ENCODE measurements at places on chromosomes 4 and X. TPM values are rescaled to one million over a fixed set of nuclear protein-coding genes. Genes with fewer than 3 reads are reported as not detected.

GRCh38 chr4:188639479-188640100 is 500.3 kb downstream of the TRIML1 start:
- H3K4me3 ChIP-seq: no peak overlapping the region
- H3K27ac ChIP-seq: no peak overlapping the region
- H3K27me3 ChIP-seq: no peaks in the 10 kb centered on the region
- H3K4me1 ChIP-seq: no peaks in the 10 kb centered on the region

DNA sequence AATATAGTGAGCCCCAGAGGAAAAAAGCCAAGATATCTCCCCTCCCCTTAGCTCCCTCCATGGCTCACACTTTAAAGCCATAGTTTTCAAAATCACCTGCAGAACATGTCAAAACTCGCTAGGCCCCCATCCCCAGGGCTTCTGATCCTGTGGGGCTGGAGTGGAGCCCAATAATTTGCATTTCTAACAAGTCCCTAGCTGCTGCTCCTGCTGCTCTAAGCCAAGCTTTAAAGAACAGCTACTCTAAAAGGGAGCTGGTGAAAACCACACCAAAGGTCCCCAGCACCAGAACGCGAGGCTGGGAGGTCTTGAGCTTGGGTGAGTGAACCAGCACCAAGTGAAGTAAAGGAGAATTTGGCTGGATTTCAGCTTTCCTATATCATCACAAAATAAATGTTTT is 237.1 kb downstream of the ZNF674 start:
- DNase-seq: no peak
- no peaks in the 10 kb centered on the region for H3K27me3 ChIP-seq
- H3K4me3 ChIP-seq: no peak overlapping the region
- H3K36me3 ChIP-seq: no peaks in the 10 kb centered on the region

- H3K4me1 ChIP-seq: no peaks in the 10 kb centered on the region
- H3K4me3 ChIP-seq: no peak overlapping the region
- no peaks in the 10 kb centered on the region for H3K36me3 ChIP-seq
- no peak for DNase-seq
- no peak overlapping the region for H3K27ac ChIP-seq
- H3K27me3 ChIP-seq: no peaks in the 10 kb centered on the region
These were observed 82.3 kb upstream of the S100G start for GRCh38 chrX:16567681-16568080.

DNA sequence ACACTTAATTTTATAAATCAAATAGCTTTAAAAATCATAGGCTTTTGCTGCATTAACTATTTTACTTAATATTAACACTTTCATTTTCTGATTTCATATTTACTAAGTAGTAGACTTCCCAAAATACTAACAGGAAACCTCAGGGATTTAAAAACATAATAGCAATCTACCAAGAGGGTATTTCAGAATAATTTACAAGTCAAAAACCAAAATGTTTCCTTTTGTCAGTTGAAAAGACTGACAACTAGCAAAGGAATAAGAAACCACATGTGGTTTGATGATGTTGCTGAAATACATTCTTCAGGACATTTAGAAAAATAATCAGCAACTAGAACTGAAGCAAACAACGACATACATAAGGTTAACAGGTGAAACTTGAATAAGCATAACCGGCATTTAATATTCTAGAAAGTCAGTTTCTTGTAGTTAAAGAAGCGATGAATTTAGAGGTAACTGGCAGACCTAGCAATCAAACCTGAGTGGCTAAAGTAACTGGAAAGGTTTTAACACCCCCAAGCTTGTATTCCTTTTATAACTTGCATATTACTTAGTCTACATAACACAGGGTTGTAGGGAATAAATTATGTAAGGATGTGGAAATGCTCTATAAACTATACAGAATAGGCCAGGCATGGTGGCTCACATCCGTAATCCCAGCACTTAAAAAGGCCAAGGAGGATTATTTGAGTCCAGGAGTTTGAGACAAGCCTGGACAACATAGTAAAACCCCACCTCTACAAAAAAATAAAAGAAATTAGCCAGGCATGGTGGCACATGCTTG is 40.0 kb downstream of the DHX15 start:
- H3K4me1 ChIP-seq: 0 out of 2 replicates have a peak, but pooled peaks cover 4% of the 10 kb centered on the region
- no peak overlapping the region for H3K4me3 ChIP-seq
- H3K36me3 ChIP-seq: peaks cover 1% of the 10 kb centered on the region
- H3K27me3 ChIP-seq: no peaks in the 10 kb centered on the region

GRCh38 chrX:48468693-48469691 is 1.1 kb downstream of the SLC38A5 start:
- H3K36me3 ChIP-seq: no peaks in the 10 kb centered on the region
- DNase-seq: no peak
- no peaks in the 10 kb centered on the region for H3K27me3 ChIP-seq
- H3K4me3 ChIP-seq: no peak overlapping the region
- no peak overlapping the region for H3K27ac ChIP-seq
- no peaks in the 10 kb centered on the region for H3K4me1 ChIP-seq

- H3K27me3 ChIP-seq: no peaks in the 10 kb centered on the region
- DNase-seq: no peak
- no peak overlapping the region for H3K4me3 ChIP-seq
These were observed 5.2 kb downstream of the HSD17B13 start for GRCh38 chr4:87317527-87317926.

- no peak overlapping the region for H3K27ac ChIP-seq
- H3K4me3 ChIP-seq: no peak overlapping the region
- no peak for DNase-seq
- peaks cover 11% of the 10 kb centered on the region for H3K4me1 ChIP-seq
- H3K36me3 ChIP-seq: no peaks in the 10 kb centered on the region
These were observed 10.2 kb upstream of the SFRP2 start for GRCh38 chr4:153798901-153799693.

GRCh38 chr4:56806666-56807065 is 14.8 kb downstream of the SPINK2 start:
- H3K4me1 ChIP-seq: no peaks in the 10 kb centered on the region
- no peak overlapping the region for H3K4me3 ChIP-seq
- no peaks in the 10 kb centered on the region for H3K27me3 ChIP-seq
- no peak for DNase-seq
- H3K36me3 ChIP-seq: no peaks in the 10 kb centered on the region

DNA sequence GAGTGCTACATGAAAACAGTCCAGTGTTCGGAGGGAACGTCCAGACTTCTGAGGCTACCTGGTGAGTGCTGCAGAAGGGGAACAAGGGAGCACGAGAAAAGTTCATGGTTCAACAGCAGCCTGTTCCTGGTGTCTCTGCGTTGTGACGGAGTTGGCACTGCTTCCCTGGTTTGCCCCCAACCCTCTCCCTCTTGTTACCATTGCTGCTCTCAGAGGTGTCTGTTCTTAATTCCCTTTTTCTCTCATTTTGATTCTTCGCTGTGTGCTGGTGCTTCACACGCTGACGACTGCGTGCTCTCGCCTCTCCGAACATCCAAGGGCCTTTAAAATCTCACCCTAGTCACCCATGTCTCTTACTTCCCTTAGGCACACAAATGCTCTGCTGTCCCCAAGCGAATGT is 1.6 kb upstream of the FAM149A start:
- no peak overlapping the region for H3K27ac ChIP-seq
- H3K4me3 ChIP-seq: no peak overlapping the region
- no peaks in the 10 kb centered on the region for H3K27me3 ChIP-seq
- no peak for DNase-seq

The BGN gene
- total RNA-seq: 9.0 TPM

The SLC34A2 gene
- total RNA-seq: 19.9 TPM

The INTS6L gene
- total RNA-seq: 1.0 TPM
